ENCODE measurements at places on chromosomes 16 and 17.
A peak's percentile ranks its signal among the peaks of the same experiment; 100 is the strongest.

- no peak for DNase-seq
Observed at GRCh38 chr17:79655672-79656290, 44.9 kb upstream of the RBFOX3 start.

DNA sequence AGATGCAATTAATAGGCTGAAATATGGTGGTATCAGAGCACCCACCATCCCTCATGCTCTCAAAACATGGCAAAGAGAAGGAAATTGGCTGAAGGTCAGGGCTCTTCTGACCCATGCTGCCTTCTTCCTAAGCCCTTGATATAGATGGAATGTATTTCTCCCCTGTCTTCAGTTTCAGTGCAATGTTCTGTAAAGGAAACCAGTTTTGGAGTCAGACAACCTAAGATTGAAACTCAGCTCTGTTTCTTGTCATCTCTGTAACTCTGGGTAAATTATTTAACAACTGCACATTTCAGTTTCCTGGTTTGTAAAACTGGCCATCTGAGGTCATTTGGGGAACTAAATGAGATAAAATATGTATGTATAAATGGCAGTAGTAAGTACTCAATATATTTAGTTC is 243.9 kb downstream of the CA10 start:
- no peak for DNase-seq

DNA sequence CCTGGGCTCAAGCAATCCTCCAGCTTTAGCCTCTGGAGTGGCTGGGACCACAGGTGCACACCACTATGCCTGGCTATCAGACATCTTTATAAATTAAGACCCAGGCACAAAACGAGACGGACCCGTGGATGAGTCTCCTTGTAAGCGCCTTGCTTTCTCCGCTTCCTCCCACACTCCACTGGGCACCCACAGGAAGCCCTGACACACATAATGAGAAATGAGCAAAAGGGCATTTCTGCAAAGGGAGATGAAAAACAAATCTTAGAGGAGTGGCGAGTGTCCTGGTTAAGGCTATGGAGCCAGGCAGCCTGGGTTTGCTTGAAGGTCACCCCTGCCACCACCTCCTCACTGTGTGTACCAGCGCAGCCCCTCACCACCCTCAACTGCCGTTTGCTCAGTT is 56.3 kb downstream of the XYLT1 start:
- DNase-seq: no peak

DNA sequence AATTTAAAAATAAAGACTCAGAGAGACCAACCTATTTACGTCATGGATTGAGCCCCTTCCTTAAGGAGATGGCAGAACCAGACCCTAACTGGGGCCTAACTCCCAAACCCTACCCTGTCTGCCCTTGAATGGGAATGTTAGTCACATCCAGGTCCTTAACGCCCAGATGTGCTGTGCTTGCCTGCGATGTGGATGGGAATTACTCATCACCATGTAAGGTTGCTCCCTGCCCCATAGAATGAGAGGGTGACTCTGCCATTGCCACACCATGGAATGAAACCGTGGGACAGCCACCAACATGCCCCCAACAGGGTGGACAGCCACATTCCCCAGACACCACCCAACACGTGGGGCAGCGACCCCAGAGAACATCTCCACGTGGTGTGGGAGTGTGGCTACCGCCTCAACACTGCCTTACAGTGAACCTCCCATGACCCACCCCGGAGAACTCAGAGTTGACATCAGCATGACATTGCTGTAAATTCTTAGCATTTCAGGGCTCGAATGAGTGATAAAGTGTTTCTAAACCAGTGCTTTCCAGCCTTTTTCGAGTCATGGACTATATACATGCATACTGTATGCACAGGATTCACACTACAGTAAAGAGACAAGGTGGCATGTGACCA is 31.8 kb downstream of the SCNN1B start:
- no peak for DNase-seq

DNA sequence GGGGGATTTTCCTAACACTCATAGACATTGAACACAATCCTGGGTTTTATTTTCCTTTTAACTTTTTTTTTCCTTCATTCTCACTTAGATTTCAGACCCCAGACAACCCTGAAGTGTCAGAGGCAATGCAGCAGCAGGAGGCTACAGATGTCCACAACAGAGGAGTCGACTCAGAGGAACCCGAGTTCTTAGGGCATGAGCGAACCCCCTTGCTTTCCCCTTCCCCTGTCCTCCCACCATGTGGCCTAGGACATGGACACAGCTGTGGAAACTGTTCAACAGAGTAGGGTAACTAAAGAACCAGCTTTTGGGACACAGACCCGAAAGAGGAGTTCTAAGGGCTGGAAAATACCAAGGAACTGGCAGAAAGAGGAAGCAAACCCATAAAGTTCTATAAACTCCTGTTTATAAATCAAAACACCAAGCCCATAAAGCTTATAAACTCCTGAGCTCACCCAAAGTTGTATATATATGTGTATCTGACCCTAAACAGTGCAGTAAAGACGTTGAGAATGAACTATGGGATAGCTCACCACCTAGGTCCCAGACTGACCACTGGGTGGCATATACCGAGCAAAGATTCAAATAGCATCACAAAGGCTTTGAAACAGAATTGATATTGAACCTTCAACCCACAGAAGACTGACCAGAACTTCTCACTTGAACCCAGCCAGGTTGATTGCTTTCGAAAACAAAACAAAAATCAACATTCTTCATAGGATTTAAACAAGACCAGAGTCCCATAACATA is 33.9 kb downstream of the CMTM4 start:
- DNase-seq: peak; percentile 51

DNA sequence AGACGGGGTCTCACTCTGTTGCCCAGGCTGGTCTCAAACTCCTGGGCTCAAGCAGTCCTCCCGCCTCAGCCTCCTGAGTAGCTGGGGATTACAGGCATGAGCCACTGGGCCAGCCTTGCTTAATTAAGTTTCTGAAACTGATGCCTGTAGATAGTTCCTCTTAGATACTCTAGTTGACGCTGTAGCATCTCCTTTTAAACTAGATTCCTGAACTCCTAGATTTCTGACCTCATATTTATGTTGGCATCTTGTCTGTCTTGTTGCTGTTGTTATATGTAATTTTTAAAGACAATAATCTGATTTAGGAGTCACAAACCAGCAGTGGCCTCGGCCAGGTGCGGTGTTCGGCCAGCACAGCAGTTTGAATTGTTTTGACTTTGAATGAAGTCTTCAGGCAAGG is 37.5 kb downstream of the DHRS7B start:
- no peak for DNase-seq

GRCh38 chr17:41553176-41553575 is 18.7 kb downstream of the KRT9 start:
- DNase-seq: peak; percentile 30

DNA sequence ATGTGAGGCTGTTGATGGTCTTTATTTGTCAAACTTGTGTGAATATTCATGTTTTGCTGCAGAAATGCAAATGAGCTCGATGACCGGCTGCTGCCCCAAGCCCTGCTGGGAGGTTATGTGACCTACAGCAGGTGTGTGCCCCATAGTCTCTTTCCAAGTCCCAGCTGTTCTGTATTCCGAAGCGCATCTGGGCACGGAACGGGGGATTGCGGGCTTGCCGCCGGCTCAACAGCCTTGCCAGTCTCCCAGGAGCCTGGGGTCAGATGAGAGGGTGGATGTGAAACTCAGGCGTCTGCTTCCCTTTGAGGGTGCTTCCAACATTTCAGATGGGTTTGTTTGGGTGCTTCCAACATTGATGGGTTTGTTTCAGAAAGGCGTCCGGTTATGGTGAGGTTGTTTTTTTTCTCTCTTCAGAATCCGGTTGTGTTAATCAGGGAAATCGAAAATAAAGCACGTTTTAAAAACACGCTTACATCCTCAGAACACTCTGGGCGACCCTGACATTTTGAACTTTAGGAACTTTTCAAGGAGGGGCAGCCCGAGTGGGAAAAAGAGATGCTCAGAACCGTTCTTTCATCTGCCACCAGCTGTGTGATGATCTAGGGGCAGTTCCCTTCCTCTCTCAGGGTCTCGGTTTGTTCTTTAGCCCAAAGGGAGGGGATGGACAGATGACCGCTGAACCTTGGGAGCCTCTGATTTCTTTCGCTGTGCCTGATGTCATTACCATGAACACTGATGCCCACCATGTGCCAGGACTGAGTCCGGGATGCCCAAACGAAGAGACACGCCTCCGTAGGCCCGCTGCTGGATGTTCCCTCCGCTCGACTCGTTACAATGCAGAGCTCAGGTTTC is 47.8 kb upstream of the AMZ2 start:
- no peak for DNase-seq

- peak; percentile 71 for DNase-seq
Observed at GRCh38 chr17:66906321-66907278, 57.9 kb upstream of the CACNG4 start.

DNA sequence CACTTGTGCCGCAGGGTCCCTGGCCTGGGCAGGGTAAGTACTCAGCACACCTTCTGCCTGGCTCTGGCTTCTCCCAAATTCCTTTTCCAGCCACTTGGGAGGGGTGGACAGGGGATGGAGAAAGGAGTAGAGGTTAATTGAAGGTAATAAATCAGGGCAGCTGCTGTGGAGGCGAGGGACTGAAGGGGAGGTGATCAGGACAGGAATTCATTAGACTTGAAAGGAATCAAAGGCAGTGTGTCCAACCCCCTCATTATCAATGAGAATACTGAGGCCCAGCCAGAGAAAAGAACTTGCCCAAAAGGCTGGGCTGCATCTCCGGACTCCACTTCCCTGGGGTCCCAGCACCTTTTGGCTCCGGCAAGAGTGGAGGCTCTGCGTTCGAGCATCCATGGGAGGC is 2.4 kb downstream of the SOST start:
- no peak for DNase-seq

GRCh38 chr17:22695228-22695619 is 1002.9 kb downstream of the KCNJ18 start:
- no peak for DNase-seq

DNA sequence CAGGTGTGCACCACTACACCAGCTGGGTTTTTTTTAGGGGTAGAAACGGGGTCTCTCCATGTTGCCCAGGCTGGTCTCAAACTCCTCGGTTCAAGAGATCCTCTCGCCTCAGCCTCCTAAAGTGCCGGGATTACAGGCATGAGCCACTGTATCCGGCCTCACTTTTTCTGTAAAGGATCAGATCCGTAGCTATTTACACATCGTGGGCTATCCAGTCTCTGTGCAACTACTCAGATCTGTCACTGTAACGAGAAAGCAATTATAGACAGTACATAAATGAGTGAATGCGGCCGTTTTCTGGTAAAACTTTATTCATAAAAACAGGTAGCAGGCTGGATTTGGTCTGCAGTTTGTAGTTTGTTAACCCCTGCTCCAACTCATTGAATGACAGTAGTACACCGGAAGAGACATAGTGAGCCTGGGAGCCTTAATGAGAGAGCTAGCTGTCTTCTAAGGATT is 44.5 kb downstream of the VMP1 start:
- no peak for DNase-seq

GRCh38 chr16:3363793-3364192 is 8.1 kb downstream of the OR2C1 start:
- no peak for DNase-seq

GRCh38 chr16:56748826-56749225 is 18.9 kb downstream of the NUP93 start:
- DNase-seq: no peak
